ENCODE measurements at places on chromosomes 3 and 15.

DNA sequence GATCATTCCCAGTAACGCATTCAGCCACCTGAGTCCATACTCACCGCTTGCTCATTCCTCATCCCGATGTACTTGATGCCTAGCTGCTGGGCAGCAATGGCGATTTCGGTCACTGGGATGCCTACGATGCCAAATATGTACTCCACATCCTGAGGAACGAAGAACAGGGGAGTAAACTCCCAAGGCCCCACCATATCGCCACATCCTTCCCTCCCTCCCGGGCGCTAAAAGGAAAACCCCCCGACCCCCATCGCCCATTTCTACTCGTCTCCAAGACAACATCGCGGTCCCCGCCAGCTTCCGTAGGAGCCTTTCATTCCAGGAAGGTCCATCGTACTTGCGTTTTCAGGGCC lies 347 bp downstream of the HACL1 start:
- no peak for DNase-seq

DNA sequence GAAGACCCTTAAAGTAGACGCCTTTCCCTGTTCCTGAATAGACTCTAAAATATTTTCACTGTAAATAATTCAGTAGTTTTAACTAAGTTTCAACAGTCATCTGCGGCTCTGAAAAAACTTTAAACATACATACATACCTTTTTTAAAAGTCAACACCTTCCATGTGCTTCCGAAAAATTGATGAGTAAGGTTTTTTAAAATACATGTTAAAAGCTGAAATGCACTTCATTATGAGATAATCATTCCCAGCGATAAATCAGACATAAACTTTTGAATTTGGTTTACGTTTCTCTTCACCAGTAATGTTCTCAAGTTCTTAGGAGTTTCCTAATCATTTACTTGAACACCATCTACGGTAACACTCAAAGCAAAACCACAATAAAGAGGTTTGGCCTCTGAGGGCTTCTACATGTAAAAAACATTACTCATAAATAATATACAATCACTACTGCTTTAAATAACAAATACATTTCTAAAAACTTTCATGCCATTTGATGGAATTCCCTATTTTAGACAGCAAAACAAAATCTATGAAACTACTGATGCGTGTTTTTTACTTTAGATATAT lies 403.5 kb downstream of the SHQ1 start:
- no peak for DNase-seq

DNA sequence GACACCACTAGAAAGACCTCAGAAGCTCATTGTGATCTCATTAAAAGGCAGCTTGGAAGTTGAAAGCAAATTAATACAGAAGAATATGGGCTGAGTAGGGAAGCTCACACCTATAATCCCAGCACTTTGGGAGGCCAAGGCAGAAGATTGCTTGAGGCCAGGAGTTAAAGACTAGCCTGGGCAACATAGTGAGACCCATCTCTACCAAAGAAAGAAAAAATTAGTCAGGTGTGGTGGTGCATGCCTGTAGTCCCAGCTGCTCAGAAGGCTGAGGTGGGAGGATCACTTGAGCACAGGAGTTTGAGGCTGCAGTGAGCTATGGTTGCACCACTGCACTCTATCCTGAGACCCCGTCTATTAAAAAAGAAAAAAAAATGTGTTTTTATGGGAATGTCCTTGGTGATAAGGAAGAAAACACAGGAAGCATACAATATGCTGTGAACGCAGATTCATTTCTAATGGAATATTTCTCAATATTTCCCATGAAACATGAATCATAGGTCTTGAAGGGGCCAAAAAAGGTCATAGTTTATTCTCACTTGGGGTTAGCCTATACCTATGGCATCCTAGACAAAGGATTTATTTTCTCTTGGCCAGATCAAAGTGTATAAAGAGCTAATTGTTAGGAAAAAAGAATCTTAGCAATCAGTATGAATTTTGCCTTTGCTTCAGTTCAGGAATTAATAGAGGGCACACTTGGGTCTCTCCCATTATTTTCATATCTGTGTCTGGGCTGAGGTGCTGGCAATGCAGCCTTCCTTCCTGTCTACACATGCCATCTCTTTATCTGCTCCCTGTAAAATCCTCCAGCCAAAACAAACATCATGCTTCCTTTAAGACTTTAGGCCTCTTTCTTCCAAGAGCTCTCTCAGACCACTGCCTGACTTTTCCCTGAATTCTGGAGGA lies 98.2 kb downstream of the FNDC3B start:
- DNase-seq, result no peak

GRCh38 chr3:61201071-61201470 lies 50.2 kb downstream of the FHIT start:
- no peak for DNase-seq

- no peak for DNase-seq
These were observed 196.0 kb upstream of the TOPAZ1 start for GRCh38 chr3:44045476-44046275.

GRCh38 chr15:25790000-25790660 lies 73.0 kb downstream of the ATP10A start:
- no peak for DNase-seq

GRCh38 chr15:41975669-41976068 lies 3.3 kb upstream of the EHD4 start:
- DNase-seq, result no peak

DNA sequence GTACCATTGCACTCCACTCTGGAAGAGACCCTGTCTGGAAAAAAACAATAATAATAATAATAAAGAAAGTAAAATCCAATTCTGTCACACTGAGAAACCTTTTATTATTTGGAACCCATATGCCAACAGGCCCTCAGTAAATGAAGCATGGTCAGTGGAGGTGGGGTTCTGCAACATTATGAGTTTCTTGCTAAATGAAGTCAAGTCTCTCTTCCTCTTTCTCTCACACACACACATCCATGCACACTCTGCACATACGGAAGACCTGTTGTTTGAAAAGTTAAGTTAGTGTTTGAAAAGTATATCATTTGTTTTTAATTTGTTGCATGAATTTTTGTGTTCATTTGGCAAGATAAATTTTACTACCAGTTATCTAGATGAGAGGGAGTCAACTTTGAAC lies 27.8 kb downstream of the GAP43 start:
- DNase-seq, result no peak

GRCh38 chr3:176159796-176160195 lies 1037.5 kb downstream of the TBL1XR1 start:
- DNase-seq, result no peak
